BE2C (cell line): ENCODE measurements at places on chromosomes 13 and 19.

DNA sequence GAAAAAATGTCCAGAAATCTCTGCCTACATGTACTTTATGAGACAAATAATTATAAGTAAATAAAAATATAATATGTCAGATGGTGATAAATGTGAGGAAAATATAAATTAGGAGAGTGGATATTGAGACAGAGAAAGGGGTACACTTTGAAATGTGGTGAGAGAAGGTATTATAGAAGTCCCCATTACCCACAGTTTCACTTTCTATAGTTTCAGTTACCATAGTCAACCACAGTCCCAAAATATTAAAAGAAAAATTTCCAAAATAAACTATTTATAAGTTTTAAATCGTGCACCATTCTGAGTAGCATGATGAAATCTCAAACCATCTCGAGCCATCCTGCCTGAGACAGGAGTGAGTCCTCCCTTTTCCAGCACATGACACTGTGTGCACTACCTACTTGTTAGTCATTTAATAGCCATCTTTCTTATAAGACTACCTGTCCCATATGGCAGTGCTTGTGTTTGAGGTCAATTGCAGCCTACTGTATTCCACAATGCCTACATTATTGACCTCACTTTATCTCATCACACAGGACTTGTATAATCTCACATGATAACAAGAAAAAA lies 653.7 kb downstream of the DACH1 start:
- DNase-seq = no peak

DNA sequence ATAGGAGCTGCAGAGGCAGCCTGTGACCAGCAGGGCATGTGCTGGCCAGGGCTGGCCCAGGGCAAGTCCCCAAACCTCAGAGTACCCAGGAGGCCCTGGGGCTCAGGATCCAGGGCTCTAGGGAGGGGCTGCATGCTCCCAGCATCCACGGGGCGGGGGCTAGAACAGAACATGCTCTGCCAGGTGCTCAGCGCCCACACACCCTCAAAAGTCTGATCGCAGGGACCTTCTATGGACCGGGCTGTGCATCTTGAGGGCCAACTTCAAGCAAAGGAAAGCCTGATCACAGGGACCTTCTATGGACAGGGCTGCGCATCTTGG lies 33.5 kb downstream of the ELL start:
- DNase-seq = no peak

DNA sequence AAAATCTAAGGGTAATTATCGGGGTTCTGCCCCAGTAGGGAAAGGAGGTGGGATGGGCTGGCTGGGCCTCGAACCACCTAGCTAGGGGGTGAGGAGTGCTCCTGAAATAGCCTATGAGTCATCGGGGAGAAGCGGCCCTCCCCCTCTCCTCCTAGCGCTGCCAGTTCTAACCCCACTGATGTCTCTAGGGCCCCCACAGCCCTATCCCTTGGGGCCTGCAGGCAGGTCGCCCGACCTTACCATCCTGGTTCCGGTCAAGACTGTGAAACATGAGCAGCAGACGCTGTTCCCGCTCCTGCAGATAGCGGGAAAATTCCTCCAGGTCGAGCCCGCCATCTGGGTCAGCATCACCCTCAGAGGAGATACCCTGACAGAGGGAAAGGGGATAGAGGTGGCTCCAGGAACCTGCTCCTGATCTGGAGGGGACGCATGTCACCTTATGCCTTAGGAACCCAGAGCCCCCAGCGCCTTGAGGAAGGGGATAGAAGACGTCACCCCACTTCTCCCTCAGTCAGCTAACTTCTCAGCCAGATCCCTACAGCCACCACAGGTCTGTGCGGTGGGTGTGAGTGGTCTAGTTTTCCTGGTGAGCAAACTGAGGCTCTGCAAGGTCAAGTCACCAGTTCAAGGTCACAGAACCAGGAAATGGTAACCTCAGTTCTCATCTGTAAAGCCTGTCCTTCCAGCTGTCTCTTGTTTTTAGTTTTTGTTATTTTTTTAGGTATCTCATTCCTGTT lies 1.5 kb downstream of the SLC25A23 start:
- DNase-seq = no peak

DNA sequence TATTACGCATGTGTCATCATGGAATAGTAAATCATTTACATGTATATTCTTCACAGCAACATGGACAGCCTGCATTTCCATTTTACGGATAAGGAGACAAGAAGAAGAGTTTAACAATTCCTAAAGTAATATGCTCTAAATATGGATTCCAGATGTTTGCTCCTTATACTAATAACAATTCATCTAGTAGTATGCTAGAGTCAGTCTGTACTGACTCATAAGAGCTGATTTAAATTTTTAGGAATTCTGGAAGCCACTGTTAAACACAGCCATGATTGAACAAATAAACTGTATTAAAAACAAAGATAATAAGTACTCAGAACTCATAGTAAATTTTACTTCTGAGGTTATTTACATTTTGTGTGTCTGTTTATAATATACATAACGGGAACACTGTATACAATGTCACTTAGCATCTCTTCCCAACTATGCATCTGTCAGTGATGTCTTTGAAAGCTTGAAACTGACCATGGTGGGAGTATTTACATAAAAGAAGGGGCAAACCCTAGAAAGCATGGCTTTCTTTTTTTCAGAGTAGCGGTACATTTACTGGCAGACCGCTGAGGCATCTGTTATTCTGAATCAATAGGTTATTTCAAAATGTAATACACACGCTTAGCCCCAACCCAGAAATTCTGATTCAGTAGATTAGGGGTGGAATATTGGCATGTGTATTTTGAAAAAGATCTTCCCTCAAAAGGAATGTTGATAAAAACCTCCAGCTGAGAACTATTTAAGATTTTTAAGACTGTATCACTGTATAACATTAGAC lies 12.9 kb downstream of the ZC3H13 start:
- DNase-seq = no peak

DNA sequence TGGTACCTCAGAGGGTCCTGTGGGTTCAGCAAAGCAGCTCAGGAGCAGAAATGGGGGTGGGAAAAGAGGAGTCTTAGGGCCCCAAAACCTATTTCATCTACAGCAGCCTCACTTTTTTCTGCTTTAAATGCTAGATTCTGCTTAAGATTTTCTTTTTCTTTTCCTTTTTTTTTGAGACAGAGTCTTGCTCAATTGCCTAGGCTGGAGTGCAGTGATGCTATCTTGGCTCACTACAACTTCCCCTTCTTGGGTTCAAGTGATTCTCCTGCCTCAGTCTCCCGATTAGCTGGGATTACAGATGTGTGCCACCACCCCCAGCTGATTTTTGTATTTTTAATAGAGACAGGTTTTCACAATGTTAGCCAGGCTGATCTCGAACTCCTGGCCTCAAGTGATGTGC lies 30.7 kb upstream of the WDFY2 start:
- no peak for DNase-seq
